ENCODE measurements at places on chromosomes 1 and 21.
A peak's percentile ranks its signal among the peaks of the same experiment; 100 is the strongest.

DNA sequence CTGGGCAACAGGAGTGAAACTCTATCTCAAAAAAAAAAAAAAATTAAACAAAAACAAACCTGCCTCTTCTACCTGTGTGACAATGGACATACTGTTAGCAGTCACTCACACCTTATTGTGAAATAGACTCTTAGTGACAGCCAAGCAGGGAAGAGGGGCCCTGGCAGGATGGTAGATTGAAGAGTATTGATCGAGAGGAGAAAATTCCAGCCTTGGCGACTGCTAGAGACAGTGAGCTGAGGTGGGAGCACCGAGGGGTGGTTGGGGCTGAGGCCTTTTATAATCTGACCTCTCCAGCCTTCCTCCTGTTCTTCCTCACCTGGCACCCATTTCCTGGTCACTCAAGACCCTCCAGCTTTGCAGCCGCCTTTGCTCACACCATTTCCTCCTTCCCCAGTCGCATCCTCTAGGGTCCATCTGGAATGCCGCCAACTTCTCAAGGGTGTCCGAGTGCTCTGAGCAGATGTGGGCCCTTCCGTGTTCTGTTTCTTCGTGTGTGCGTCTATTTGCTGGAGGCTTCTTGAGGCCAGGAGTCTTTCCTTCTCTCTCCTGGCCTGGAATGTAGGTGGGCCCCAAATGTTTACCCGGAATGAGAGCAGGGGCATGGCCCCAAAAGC, 196.9 kb upstream of the TMEM51 start:
- DNase-seq = no peak

DNA sequence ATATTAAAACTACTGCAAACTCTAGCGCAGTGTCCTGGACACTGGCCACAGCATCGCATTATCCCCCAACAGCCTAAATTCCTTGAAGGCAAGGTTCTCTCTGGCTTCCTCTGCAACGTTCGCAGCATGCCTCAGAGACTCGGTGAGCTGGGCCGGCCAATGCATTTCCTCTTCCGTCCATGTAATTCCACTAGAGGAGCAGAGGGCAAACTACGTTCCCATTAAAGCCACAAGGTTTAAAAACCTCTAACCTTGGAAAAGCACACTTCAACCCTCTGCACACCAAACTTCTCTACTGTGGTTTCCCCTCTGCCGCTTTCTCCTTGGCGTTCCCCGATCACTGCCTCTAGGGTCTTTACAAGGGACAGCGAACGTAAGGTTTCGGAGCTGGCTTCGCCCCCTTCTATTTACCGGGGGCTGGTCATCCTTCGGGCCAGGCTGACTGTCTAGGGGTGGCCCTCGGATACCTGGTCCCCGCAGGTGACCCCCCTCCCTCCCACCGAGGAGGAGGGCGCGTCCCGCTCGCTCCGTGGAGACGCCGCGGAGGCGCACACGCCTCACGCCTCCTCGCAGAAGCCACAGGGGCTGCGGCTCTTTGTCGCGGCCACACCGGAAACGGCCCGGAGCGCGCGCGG, 456 bp upstream of the SMYD2 start:
- DNase-seq = peak; percentile 39

- no peak for DNase-seq
Observed at GRCh38 chr1:22142315-22143064, 407 bp downstream of the WNT4 start.

DNA sequence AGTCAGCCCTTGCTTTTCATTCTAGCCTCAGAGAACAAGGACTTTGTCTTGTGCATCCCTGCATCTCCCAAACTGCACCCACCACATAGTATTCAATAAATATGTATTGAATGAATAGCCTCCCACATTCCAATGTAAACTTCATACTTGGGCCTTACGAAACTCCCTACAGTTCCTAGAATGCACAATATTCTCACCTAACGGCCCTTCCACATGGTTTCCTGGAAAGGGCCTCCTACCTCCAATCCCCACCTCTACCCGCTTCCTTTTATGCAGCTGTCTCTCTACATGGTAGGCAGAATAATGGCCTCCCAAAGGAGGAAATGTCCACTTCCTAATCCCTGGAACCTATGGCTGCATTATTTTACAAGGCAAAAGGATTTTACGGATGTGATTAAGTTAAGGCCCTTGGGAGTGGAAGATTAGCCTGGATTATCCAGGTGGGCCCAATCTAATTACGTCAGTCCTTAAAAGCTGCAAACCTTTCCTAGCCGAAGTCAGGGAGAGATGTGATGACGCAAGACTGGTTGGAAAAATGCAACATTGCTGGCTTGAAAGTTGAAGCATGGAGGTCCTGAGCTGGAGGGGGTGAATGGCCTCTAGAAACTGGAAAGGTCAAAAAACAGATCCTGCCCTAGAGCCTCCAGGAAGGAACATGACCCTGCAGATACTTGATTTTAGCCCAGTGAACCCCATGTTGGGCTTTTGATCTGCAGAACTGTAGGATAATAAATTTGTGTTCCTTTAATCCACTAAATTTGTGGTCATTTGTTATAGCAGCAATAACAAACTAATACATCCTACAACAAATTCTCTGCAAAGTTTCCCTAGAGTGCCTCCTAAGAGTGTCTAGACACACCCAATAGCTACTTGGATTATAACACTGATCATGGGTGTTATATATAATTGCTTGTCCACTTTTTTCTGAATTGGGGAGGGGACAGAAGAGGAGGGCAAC, 5.2 kb upstream of the PIK3C2B start:
- DNase-seq = no peak

DNA sequence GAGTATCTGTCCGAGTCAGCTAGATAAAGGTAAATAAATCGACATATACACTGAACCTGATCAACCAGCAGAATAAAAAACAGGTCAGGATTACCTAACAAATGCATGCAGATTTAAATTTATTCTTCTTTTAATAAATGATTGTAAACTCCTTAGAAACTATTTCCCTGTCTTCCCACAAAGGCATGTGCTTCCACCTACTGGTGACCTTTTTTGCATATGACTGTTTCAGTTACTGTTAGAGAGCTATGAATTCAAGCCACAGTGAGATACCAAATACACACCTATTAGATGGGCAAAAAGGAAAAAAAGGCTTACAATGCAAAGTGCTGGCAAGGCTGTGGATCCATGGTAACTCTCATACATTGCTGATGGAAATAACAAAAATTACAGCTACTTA, 957.4 kb upstream of the NCAM2 start:
- no peak for DNase-seq

DNA sequence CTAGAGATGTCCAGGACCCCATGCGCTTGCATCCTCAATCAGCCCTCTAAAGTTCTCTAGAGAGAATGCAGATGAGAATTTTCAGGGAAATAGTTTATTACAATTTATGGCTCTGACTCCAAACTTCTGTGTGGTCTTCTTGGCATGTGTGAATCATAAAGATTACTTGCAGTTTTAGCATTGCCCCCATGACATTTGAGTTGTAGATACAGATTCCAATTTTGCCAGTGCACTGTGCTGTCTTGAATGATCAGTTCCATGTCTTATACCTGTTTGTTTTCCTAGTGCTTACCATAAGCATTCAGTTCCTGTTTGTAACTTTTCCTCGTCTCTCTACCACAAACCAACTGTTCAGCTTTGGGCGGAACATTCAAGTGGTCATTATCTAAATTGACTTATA, 4.8 kb downstream of the KRTAP21-3 start:
- no peak for DNase-seq

- DNase-seq = no peak
Observed at GRCh38 chr1:99887890-99888289, 37.7 kb downstream of the AGL start.

DNA sequence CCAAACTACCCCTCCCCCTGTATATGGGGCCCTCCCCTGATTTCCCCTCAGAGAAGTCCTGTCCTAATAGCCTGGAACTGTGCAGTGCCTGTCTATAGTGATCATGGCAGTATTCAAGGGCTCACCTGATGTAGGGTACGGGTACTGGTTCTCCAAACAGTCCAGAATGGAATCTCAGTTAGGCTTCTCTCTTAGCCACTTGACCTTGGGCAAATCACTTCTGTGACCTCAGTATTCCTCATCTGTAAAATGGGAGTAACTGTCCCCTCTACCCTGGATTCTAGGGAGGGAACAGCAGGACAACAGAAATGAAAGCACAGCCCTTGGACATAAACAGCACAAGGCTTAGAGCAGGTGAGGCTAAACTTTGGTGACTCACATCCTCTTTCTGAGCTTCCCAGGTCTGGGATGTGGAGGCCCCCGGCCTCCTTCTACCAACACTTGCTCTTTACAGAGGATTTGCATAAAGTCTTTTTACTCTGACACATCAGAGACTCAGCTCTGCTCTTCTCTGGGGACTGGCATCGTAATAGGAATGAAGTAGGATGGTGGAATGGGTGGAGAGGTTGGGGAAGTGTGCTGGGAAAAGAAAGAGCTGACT, 20.0 kb upstream of the PDZK1IP1 start:
- no peak for DNase-seq

DNA sequence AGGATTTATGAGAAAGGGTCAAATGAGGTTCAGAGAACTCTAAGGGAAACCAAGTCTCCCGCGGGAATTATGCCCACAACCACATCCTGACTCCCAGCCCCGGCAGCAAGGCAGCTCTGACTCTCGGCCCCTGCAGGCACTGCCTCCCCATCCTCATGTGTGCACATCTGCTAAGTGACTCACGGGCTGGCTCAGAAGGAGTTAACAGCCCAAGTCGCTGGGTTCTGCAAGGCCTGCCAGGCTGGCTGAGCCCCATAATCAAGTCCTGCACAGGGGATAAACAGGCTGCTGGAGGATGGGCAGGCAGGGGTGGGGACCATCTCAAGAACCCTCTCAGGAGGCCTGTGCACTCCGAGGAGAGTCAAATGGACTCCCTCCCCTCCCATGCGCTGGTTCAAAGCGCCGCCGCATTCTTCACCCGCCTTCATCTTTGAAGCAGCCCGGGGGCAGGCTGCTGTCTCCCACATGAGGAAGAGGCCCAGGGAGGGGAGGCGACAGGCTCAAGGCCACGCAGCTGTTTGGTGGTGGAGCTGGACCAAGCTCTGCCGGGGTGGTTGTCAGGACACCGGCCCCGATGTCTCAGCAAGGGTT, 344.3 kb downstream of the MATN1 start:
- no peak for DNase-seq

GRCh38 chr21:44298301-44298700, 1.6 kb upstream of the PFKL start:
- no peak for DNase-seq

- no peak for DNase-seq
Observed at GRCh38 chr1:78464449-78464891, 26.3 kb upstream of the PTGFR start.

- no peak for DNase-seq
Observed at GRCh38 chr21:36510911-36511310, 31.0 kb upstream of the CLDN14 start.

DNA sequence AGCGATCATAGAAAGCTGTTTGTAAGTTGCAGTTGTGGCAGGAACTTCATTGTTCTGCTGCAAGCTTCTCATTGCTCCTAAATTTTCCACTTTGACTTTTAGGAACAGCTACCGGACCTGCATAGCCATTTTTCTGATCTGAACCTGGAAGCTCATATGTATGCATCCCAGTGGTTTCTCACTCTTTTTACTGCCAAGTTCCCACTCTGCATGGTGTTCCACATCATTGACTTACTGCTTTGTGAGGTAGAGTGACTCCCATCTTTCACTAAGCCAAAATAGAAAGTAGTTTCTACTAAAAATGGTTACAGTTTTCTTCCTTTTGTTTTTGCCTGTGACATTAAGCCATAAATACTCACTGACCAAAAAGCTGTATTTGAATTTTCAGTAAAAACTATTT, 254.2 kb downstream of the GPR52 start:
- DNase-seq = no peak

DNA sequence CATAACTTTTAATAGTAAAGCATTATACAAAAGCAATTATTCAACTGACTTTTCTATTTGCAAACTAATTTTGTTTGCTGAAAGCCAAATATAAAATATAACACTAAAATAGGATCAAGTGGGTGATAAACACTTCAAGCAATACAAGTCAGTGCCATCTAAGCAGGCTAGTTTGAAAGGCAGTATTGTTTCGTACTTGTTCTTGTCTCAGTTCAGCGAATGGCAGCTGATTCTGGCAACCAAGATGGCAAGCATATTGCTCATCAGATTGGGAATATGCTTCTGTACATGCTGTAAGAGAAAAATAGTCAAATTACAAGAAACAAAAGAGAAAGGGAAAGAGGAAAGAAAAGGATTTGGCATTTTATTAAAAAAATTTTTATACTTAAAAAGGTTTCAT, 7.5 kb downstream of the TMEM59 start:
- no peak for DNase-seq

GRCh38 chr1:94209425-94209824, 28.0 kb downstream of the ARHGAP29 start:
- DNase-seq = no peak

DNA sequence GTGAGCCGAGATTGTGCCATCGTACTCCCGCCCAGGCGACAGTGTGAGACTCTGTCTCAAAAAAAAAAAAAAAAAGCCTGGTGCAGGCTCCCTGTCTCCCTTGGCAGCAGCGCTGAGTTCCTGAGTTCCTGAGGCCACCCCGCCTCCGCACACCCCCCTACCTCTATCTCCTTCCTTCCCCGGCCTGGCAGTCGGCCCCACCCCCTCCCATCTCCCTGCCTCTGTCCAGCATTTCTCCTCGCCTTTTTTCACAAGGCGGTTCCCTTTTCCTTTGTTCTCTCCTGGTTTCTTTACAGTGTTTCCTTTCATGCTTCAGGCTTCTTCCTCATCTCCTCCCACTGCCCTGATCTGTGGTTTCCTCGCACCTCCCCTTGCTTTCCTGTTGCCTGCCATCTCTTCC, 2.7 kb downstream of the RORC start:
- no peak for DNase-seq
